ENCODE measurements at places on chromosomes 2 and 18.

DNA sequence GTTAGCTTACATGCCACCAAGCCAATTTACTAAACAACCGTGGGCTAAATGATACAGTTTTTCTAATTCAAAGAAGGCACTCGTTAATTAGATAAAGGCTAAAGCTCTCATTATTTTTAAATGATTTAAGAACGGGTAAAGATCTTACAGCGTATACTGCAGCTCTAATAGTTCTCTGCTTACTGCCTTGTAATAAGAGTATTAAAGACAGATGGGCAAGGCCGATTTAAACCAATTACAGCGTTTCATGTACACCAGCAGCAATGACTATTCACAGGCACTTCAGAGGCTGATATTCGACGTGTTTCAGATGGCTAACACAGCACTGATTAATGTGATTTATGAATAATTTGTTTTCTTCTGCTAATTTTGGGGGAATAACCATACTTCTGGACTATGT lies 259.3 kb downstream of the ZNF407 start:
- H3K4me3 ChIP-seq = no peak overlapping the region
- no peaks in the 10 kb centered on the region for H3K4me1 ChIP-seq
- H3K27ac ChIP-seq = no peak overlapping the region
- no peak for DNase-seq

DNA sequence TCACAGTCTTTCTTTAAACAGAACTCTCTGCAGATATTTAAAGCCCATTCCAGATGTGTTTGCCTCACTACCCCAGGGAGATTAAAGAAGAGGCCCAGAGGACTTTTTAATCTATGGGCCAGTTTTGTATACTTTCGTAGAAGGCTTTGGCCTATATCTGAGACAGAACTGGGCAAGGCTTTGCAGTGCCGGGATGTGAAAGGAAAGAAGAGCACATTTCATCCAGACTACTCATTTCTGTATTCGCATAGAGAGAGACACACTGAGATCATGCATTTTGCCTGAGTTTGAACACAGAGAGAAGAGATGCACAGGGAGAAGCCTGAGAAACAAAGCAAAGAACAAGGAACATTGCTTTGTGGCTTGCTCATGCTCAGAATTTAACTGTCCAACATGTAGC lies 54.9 kb upstream of the SLC5A7 start:
- peak overlapping the region; percentile 43 for H3K27ac ChIP-seq
- no peak for DNase-seq
- H3K36me3 ChIP-seq = no peaks in the 10 kb centered on the region
- H3K4me1 ChIP-seq = peaks cover 13% of the 10 kb centered on the region
- no peaks in the 10 kb centered on the region for H3K27me3 ChIP-seq
- no peak overlapping the region for H3K4me3 ChIP-seq

- H3K27ac ChIP-seq = no peak overlapping the region
- H3K27me3 ChIP-seq = no peaks in the 10 kb centered on the region
- no peaks in the 10 kb centered on the region for H3K36me3 ChIP-seq
- H3K4me3 ChIP-seq = no peak overlapping the region
Observed at GRCh38 chr2:201249889-201250288, 10.4 kb upstream of the CASP8 start.

DNA sequence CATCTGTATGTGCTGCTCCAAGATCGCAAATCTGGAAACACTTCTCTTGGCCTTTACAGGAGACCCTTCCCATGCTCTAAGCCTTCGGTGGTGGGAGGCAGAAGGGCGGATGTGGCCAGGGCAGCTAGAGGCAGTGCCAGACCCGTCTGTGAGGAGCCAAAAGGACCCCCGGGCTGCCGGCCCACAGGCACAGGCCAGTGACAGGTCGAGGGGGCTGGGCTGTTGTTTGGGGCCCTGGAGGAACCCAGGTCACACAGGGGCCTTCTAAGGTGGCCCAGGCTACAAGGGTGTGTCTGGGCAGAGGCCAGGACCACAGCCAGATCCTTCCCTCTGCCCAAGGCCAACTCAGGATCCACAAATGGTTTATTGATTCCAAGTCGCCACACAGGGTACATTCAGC lies 49.4 kb downstream of the SLC66A2 start:
- H3K4me1 ChIP-seq = no peaks in the 10 kb centered on the region
- DNase-seq = no peak
- H3K36me3 ChIP-seq = no peaks in the 10 kb centered on the region
- H3K4me3 ChIP-seq = no peak overlapping the region

- H3K27me3 ChIP-seq = no peaks in the 10 kb centered on the region
- no peaks in the 10 kb centered on the region for H3K36me3 ChIP-seq
- no peaks in the 10 kb centered on the region for H3K4me1 ChIP-seq
- no peak for DNase-seq
- H3K4me3 ChIP-seq = no peak overlapping the region
Observed at GRCh38 chr2:217667035-217667434, 335.8 kb downstream of the TNS1 start.

DNA sequence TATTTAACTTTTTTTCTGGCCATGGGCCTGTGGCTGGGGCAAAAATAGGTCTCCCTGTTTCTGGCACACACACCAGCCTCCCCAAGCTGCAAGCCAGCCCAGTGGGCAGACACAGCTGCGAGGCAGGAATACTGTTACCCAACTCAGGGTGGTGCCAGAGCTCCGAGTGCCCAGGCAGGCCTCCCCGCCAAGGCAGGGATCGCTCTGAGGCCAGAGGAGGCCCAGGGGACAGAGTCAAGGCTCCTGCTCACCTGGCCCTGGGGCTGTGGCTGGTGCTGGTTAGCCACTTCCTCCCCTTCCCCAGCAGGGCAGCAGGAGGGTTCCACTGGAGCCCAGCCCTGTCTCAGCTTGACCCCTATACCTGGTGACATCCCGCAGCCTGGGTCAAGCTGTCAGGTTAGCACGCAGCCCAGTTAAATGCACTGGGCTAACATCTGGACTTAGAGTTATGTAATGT lies 67.1 kb upstream of the EPAS1 start:
- no peaks in the 10 kb centered on the region for H3K36me3 ChIP-seq
- peaks cover 12% of the 10 kb centered on the region for H3K4me1 ChIP-seq
- no peaks in the 10 kb centered on the region for H3K27me3 ChIP-seq
- no peak overlapping the region for H3K4me3 ChIP-seq
- H3K27ac ChIP-seq = peak overlapping the region; percentile 76

GRCh38 chr18:63137999-63138435 lies 181.6 kb downstream of the BCL2 start:
- H3K36me3 ChIP-seq = no peaks in the 10 kb centered on the region
- H3K27ac ChIP-seq = no peak overlapping the region
- H3K4me3 ChIP-seq = no peak overlapping the region
- H3K27me3 ChIP-seq = no peaks in the 10 kb centered on the region
- no peak for DNase-seq

- no peak overlapping the region for H3K4me3 ChIP-seq
- no peaks in the 10 kb centered on the region for H3K27me3 ChIP-seq
- H3K4me1 ChIP-seq = peaks cover 6% of the 10 kb centered on the region
Observed at GRCh38 chr2:105385731-105386540, 12.9 kb downstream of the FHL2 start.

DNA sequence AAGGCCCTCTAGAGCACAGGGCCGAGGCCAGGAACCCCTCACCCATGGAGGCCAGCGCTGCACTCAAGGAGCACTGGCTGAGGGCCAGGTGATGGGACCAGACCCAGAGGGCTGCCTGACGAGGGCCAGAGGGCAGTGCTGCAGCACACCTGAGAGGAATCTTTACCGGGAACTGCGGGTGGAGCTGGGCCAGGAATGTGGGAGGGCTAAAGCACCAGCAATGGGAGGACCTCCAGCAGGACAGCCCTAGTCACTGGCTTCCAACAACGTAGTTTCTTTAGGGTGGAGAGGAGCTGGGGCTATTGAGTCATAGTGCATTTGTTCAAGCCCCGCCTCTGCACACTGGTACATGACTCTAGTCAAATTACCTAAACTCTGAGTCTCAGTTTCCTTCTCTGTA lies 143.4 kb downstream of the TMEM17 start:
- peak; percentile 35 for DNase-seq
- H3K27me3 ChIP-seq = no peaks in the 10 kb centered on the region
- H3K36me3 ChIP-seq = no peaks in the 10 kb centered on the region
- H3K27ac ChIP-seq = no peak overlapping the region
- no peak overlapping the region for H3K4me3 ChIP-seq

DNA sequence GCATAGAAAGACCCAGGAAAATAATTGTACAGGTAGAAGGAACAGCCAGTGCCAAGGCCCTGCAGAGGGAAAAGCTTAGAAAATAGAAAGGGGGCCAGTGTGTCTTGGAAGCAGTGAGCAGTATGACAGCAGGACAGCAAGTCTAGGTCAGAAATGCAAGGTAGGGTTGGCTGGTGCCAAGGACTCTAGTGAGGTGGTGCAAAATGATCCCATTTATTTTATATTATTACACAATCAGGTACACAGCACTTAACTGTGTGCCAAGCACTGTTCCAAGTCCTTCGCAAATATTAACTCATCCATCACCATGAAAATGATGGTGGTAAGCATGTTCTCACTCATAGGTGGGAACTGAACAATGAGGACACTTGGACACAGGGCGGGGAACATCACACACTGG lies 100.0 kb downstream of the AQP4 start:
- no peaks in the 10 kb centered on the region for H3K4me1 ChIP-seq
- H3K36me3 ChIP-seq = no peaks in the 10 kb centered on the region
- DNase-seq = no peak
- no peak overlapping the region for H3K4me3 ChIP-seq

DNA sequence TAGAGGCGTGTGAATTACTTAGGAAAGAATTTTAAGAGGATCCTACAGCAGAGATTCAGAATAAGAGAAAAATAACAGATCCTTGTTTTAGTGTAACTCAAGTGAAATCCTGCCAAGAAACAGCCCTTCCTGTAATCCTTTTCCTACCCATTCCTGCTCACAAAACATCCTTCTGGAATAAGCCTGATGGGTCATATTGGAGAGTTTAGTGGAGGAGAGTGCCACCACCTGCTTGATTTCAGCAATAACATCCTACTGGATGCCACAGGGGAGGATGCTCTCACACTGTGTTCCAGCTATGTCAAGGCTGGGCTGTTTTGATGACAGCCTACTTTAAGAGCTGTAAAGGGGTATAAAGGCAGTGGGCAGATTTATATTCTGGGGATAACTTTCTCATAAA lies 54.8 kb upstream of the CCDC178 start:
- no peak overlapping the region for H3K27ac ChIP-seq
- H3K27me3 ChIP-seq = no peaks in the 10 kb centered on the region
- no peaks in the 10 kb centered on the region for H3K36me3 ChIP-seq
- H3K4me1 ChIP-seq = no peaks in the 10 kb centered on the region
- DNase-seq = peak; percentile 64
- no peak overlapping the region for H3K4me3 ChIP-seq

- H3K27me3 ChIP-seq = peaks cover 83% of the 10 kb centered on the region
- DNase-seq = peak; percentile 85
- H3K4me1 ChIP-seq = peaks cover 31% of the 10 kb centered on the region
- H3K36me3 ChIP-seq = no peaks in the 10 kb centered on the region
- no peak overlapping the region for H3K27ac ChIP-seq
Observed at GRCh38 chr2:27264753-27265535, 2.1 kb upstream of the SLC30A3 start.

GRCh38 chr2:205033431-205033830 lies 488.2 kb downstream of the PARD3B start:
- no peak overlapping the region for H3K4me3 ChIP-seq
- DNase-seq = no peak
- H3K27me3 ChIP-seq = no peaks in the 10 kb centered on the region

- DNase-seq = no peak
- H3K4me1 ChIP-seq = no peaks in the 10 kb centered on the region
- H3K27ac ChIP-seq = no peak overlapping the region
- no peaks in the 10 kb centered on the region for H3K36me3 ChIP-seq
Observed at GRCh38 chr18:2326999-2327398, 244.3 kb downstream of the METTL4 start.

DNA sequence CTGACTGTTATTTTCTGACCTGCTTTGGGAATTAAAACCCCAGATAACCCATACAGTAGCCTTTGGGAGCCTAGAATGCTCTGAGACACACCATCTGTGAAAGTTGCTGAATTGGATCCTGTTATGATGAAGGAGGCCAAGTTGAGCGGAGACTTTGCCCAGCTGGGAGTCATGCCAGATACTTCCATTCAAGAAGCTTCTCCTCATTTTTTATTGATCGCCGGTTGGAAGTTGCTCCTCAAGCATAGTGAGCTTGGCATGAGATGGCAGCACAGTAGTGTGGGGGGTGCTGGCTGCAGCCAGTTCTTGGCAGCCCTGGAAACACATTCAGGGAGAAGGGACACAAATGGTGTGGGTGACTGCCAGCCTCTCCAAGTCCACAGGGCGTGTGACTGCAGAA lies 270.7 kb upstream of the NRP2 start:
- H3K36me3 ChIP-seq = no peaks in the 10 kb centered on the region
- H3K4me3 ChIP-seq = no peak overlapping the region
- H3K4me1 ChIP-seq = no peaks in the 10 kb centered on the region
- no peak overlapping the region for H3K27ac ChIP-seq

DNA sequence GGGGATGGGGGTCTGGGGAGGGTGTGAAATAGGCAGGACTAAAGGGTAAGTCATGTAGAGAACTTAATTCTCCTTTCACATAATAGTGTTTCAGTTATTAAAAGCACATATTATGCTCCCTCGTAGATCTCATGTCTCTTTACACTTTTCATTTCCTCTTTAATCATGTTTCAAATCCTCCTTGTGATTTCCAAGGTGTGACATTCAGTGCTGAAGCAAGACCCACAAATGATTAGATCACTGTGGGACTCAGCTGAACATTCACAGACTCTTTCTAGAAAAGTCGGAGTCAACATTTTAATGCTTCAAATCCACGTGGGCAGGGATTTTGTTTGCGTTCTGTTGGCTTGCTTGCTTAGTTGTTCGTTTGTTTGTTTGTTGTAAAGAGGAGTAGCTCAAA lies 34.7 kb upstream of the CALCRL start:
- H3K4me1 ChIP-seq = no peaks in the 10 kb centered on the region
- no peak overlapping the region for H3K27ac ChIP-seq
- no peaks in the 10 kb centered on the region for H3K36me3 ChIP-seq
- no peak overlapping the region for H3K4me3 ChIP-seq
- no peak for DNase-seq

DNA sequence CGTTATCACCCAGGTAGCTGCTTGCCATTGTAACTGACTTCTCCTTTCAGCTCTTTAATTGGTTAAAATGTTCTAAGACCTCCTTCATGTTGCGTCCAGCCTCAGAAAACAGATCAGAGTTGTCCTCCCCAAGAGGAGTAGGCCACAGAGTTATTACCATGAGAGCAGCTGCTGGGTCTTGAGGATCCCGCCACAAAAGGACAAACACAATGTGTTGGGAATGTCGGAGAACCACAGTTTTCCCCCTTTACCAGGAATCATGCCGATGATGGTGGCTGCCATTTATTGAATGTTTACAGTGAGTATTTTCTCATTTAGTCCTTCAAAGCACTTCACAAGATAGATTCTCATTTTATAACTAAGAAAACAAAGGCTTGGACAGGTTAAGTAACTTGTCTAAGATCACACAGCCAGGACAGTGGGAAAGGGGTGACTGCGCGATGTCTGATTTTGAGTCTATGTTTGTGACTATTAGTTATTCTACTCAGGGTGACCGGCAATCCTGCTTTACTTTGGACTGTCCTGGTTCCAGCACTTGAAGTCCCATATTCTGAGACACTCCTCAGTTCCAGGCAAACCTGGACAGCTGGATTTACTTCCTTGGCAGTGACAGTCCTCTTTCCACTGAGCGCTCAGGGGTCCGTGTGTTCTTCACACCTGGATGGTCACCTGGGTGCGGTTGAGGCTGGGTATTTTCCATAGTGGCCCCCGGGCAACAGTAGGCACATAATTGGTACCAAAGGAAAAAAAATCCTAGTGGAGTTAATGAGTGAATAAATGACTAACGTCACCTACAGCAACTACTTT lies 93.6 kb downstream of the LIPG start:
- peaks cover 8% of the 10 kb centered on the region for H3K4me1 ChIP-seq
- H3K27me3 ChIP-seq = no peaks in the 10 kb centered on the region
- DNase-seq = no peak
- H3K4me3 ChIP-seq = no peak overlapping the region

GRCh38 chr2:240387669-240388358 lies 47.6 kb upstream of the GPC1 start:
- H3K27ac ChIP-seq = peak overlapping the region; percentile 66
- no peak overlapping the region for H3K4me3 ChIP-seq

Measured in hepatocyte (in vitro differentiated cells).